Peyer's patch (tissue), 4 donors: ENCODE measurements at places on chromosomes 1 and 21. TPM values are rescaled to one million over a fixed set of nuclear protein-coding genes. Genes with fewer than 3 reads are reported as not detected.

Gene KLHDC7A
- 0.70 TPM for total RNA-seq

Gene ENO1
- total RNA-seq: 547 TPM

Gene SLAMF1
- total RNA-seq: 9.1 TPM

Gene ZNF670
- 1.8 TPM for total RNA-seq

Gene SAMD11
- total RNA-seq: 1.1 TPM

Gene CELA3A
- not detected for total RNA-seq

Gene TOE1
- total RNA-seq: 9.1 TPM
